NCI-H1930 (cell line): ENCODE measurements at places on chromosomes 1 and 21.

GRCh38 chr1:162310337-162310736 lies 66.3 kb downstream of the SPATA46 start:
- no peak for DNase-seq

- DNase-seq, result no peak
Observed at GRCh38 chr1:155125946-155126555, 1.6 kb upstream of the EFNA1 start.

DNA sequence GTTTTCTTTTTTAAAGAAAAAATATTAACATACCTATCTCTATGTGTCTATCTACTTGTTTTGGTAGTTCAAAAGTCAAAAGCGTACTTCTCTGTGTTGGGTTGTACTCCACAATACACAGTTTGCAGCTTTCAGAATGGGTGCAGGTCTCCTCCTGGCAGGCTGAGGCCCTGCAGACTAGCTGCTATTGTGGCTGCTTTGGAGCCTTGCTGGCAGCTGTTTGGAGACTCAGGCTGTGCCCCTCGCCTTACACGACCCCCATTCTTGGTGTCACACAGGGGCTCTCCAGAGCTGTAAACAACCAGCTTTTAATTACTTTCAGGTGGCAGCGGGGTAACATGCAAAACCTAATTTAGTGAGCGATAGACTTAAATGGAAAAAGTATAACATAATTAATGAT lies 160.4 kb downstream of the DSCAM start:
- DNase-seq, result no peak

- DNase-seq, result no peak
Observed at GRCh38 chr1:45206808-45207623, 611 bp upstream of the ZSWIM5 start.

DNA sequence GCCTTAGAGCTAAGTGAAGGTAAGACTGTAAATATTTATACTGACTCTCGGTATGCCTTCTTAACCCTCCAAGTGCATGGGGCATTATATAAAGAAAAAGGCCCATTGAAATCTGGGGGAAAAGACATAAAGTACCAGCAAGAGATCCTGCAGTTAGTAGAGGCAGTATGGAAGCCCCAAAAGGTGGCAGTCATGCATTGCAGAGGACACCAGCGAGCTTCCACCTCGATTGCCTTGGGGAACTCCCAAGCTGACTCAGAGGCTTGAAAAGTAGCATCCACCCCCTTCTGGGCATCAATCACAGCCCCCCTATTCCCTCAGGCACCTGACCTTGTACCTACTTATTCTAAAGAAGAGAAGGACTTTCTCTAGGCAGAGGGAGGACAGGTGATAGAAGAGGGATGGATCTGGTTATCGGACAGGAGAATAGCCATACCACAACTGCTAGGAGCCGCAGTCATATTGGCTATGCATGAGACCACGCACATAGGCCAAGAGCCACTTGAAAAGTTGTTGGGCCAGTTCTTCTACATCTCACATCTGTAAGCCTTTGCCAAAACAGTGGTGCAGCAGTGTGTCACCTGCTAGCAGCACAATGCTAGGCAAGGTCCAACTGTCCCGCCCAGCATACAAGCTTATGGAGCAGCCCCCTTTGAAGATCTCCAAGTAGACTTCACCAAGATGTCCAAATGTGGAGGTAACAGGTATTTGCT lies 19.4 kb downstream of the PLA2G2F start:
- DNase-seq, result no peak

DNA sequence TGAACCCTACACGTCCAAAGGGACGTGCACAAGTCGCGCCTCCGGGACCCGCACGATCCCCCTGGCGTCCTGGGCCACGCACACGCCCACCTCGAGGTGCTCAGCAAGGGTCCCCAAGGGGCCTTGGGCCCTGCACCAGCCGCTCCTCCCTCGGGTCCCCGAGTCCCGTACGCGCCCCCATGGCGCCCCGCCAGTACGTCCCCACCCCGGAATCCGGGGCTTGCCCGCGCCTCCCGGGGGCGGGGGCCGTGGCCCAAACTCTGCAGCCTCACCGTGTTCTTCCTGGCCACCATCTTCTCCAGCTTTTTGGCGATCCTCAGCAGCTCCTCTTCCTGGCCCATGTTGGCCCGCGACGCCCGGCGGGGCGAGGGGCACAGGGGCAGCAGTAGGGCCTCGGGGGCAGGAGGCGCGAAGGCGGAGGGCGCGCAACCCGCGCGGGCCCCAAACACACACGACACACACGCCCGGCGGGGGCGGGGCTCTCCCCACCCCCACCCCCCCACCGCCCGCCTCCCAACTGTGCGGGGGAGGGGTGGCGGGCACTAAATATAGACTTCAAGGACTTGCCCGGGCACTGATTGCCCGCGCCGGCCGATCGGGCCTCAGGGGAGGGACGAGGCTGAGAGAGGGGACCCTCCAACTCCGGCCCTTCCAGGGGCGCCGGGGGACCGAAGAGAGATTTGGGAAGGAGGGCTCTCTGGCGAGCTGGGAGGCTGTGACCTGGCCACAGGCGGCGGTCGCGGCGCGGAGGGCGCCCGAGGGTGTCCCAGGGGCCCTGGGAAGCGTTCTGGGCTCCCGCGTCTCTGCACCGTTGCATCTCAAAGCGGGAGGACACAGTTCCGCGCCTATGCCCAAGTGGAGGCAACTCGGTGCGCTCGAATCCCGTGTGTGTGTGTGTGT lies at the start of gene TCEA3:
Gene TCEA3 (minus strand): TSS at position 456 of the 900 bp plus-strand sequence. CDS start 115 bp downstream, at position 341.
- DNase-seq, result no peak

GRCh38 chr1:114282751-114283403 lies 129.2 kb upstream of the SYT6 start:
- peak; percentile 76 for DNase-seq

- no peak for DNase-seq
Observed at GRCh38 chr1:55443175-55443915, 228.2 kb upstream of the USP24 start.

GRCh38 chr1:111769517-111770146 lies 13.9 kb downstream of the DDX20 start:
- DNase-seq, result no peak

- DNase-seq, result no peak
Observed at GRCh38 chr1:91374086-91374485, 30.6 kb downstream of the HFM1 start.

DNA sequence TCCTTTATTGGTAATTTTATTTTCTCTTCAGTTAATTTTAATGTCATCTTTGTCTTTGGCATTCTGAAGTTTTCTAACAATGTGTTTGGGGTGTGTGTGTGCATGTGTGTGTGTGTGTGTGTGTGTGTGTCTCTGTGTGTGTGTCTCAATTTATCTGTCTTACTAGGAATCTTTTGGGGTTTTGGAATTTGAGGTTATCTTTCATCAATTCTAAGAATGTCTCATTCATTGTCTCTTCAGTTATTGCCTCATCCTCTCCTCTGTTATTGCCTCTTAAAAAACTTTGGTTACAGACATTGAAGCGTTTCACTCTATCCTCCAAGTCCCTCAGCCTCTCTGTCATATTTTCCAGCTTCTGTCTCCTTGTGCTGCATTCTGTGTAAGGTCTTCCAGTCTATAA lies 18.1 kb upstream of the SAMD13 start:
- DNase-seq, result no peak
